ENCODE measurements at places on chromosomes 12 and 14.

GRCh38 chr12:65779091-65779642 is 45.1 kb upstream of the HMGA2 start:
- no peak for DNase-seq

GRCh38 chr14:102694530-102695166 is 82.6 kb upstream of the TRAF3 start:
- peak; percentile 80 for DNase-seq

DNA sequence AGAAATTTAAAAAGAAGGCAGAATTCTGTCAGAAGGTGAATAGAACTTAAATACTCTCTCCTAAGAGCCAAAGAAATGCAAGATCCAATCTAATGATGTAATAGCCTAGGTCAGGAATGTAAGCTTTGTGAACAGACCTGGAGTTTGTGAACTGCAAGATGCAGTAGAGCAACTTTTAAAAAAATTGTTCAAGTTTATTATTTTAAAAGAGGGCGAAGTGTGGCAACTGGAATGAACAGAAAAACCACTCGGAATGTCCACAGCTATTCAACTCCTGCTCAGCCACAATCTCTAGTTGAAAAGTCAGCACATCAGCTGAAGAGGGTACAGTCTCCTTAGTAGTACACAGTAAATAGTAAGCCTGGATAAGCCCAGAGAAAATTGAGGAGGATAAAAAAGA is 228.8 kb downstream of the PPFIA2 start:
- no peak for DNase-seq

DNA sequence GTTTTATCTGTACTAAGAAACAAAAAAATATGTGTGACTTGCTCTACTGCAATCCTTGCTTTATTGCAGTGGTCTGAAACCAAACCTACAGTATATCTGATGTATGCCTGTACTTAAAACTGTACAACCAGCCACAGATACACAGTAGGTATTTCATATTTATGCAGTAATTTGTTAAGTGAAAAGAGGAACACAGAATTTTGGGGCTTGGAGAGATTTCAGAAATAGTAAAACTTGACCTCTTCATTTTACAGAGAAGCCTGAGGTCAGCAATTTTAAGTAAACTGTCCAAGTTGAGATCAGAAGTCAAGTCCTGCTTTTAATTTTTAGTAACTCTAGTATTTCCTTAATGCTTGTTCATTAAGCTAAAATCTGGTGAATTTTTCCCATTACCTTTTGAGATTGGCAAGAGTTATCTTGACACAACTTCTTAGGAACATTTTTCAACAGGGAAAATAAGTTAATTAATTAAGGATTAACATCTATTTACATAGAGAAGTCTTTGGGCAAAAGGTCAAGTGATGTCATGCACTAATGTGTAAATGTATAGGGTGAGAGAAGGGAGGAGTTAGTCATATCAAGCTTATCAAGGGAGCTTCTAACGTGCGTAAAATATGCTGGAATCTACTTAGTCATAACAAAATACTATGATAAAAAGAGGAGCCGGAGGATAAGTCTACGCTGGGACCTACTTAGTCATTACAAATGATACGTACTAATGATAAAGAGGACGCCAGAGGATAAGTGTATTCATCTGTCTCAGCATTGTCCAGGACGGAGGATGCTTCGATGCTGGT is 66.0 kb upstream of the GTF2A1 start:
- no peak for DNase-seq

- no peak for DNase-seq
These were observed 23.7 kb downstream of the FOXA1 start for GRCh38 chr14:37571391-37571790.

Data from hippocampal formation (tissue), 2 donors.